NCI-H69 (cell line): ENCODE measurements at places on chromosomes 2 and 18.

DNA sequence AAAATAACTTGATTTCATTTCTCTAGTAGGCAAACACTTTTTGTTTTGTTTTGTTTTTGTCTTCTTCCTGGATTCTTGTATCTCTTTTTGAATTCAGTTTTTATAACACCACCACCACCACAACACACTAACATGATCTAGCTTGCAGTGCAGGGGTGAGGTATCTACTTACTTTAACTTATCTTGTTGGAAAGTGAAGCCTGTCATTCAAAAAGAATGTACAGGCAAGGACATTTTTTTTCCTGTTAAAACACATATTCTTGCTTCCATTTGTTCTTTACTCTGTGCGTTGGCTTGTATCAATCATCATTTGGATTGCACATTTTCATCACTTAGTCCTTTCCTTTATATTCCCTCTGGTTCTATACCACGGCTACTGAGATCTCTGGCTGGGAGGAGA, 824.2 kb downstream of the PLCL1 start:
- DNase-seq = no peak

DNA sequence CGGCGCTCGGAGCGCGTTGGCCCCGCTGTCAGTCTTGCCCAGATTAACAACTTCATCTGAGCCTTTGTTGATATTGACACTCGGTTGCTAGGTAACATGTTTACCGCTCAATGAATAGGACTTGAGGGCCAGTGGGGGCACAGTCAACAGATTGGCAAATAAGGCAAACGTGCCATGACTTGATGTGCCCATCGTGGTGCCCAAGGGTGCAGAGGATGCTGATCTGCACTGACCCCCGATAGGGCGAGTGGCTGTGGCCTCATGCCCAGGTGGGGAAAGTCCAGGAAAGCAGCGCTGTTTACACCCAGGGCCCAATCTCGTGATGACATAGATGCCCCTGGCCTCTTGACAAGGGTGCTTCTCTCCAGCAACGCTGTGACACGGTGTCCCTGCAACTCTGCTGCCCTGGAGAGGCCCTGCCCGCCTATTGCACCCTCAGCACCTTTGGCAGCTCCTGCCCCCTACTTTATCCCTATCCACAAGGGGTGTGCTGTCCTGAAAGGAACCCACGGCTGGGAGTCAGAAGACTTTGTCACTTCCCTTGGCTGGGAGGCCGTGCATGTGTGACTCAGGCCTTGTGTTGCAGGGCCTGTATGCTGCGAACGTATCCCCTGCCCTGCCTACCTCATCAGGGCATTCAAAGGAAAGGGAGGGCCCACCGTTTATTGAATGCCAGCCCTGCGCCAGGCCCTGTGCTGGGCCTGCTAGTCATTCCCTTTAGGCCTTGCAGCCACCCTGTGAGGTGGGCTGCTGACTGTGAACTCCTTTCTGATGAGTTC, 158.0 kb downstream of the INHBB start:
- DNase-seq = no peak

- peak; percentile 23 for DNase-seq
These were observed 54.6 kb downstream of the ANKRD44 start for GRCh38 chr2:197256021-197256420.

GRCh38 chr18:63368611-63369010, 1.6 kb upstream of the KDSR start:
- no peak for DNase-seq

- DNase-seq = peak; percentile 64
These were observed 437.4 kb upstream of the SALL3 start for GRCh38 chr18:78542204-78542603.

- peak; percentile 28 for DNase-seq
These were observed 245.6 kb upstream of the RASGRP3 start for GRCh38 chr2:33230842-33231241.

DNA sequence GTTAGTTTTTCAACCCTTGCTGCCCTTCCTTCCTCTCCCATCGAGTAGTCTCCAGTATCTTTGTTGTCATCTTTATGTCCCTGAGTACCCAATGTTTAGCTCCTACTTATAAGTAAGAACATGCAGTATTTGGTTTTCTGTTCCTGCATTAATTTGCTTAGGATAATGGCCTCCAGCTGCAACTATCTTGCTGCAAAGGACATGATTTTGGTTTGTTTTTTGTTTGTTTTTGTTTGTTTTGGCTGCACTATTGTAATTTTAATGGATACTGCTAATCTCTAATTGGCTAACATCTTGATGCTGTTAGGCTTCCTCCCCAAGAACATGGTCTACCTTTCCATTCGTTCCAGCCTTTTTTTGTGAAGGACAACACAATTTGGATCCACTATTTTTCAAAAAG, 31.2 kb upstream of the HNRNPLL start:
- no peak for DNase-seq

DNA sequence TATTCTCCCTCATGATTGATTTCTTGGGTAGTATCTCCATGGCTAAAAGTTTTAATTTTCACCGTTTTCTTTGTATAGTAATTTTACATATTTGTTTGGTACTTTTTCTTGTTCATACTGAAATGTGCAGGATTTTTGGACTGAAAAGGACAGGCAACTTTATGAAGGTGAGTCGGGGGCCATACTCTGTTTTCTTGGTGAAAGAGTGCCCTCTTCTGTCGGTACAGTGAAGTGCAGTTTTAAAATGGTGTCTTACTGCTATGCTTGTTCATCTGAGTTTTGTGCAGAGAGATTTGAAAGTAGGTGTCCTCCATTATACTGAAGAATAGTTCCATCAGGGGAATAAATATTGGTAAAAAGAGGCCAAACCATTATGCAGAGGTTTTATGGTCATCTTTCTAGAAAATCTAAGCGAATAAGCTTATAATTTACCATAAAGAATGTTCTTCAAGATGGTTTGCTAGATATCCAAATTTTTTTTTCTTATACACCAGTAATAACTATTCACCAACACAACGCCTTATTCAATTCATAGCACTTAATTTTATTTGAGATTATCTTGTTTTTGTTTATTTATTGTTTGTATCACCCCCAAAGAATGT, 8.7 kb upstream of the SERPINB13 start:
- peak; percentile 82 for DNase-seq

GRCh38 chr2:230410861-230411569, 5.0 kb upstream of the SP100 start:
- DNase-seq = no peak

DNA sequence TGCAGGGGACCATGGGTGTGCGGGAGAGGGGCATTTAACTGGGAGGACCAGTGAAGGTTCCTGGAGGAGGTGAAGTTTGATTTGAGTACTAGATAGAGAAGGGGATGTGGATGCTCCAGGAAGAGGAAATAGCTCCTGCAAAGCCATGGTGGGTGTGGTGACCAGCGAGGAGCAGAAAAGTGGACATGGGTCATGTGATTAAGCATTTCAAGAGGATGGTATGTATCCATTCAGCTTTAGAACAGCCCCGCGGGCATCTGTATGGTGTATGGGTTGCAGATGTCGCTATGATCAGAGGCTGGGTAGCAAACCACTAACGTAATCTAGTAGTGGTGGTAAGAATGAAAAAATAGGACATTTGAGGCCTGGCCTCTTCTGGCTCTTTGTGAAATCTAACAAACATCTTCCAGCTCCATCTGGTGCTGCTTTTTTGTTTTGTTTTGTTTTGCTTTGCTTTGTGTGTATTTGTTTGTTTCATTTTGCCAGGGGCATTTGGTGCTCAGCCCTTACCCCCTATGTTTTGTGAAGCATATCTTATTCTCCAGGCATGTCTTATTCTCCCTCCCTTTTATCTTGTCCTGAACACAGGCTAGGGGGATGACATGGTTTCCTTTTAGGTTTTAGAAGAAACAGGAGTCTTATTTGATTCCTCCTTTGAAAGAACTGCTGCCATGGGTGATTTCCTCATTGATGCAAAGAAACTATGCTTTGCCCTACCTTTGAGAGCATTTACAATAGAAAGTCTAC, 226.1 kb downstream of the LRRTM1 start:
- DNase-seq = no peak

DNA sequence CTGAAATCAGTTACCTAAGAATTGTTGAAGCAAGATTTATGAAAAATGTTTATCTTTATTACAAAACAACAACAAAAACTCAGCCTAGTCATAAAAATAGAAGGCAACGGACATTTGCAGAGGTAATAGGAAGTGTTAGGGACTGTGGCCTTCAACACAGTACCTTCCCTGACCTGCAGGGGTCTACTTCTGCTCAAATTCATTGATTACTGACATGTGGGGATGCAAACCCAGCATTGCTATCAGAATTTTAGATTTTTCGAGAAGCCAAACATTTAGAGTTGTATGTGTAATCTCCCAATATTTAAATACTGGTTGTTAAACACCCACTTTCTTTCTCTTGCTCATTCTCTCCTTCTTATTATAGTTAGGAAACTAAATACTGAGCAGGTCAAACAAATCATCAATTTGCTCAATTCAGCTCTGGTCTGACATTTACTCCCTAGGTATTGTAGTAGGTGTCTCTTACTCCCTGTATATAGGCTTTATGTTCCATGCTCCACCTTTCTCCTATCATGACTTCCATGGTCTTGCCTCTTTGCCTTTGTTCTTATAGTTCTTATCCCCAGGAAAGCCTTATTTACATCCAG, 198.5 kb downstream of the UBE2E3 start:
- peak; percentile 20 for DNase-seq

- DNase-seq = no peak
These were observed 202.7 kb upstream of the CCDC68 start for GRCh38 chr18:55161916-55162315.

DNA sequence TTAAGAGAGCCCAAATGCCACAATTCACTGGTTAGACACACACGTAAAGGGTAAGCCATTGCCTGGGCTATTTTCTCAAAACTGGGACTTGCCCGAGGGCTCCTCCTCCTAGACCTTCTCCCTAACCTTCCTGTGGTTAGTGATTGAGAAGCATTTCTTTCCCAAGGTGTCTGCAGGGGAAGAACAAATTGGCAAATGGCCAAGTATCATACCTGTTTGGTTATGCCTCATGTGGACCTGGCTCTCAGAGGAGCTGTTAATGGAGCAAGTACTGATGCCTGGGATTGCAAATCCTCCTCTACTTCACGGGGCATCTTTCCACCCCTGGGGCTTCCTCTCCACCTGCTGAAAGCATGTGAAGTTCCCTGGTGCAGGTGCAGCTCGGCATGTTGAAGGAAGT, 187.5 kb upstream of the CYRIA start:
- DNase-seq = peak; percentile 13

DNA sequence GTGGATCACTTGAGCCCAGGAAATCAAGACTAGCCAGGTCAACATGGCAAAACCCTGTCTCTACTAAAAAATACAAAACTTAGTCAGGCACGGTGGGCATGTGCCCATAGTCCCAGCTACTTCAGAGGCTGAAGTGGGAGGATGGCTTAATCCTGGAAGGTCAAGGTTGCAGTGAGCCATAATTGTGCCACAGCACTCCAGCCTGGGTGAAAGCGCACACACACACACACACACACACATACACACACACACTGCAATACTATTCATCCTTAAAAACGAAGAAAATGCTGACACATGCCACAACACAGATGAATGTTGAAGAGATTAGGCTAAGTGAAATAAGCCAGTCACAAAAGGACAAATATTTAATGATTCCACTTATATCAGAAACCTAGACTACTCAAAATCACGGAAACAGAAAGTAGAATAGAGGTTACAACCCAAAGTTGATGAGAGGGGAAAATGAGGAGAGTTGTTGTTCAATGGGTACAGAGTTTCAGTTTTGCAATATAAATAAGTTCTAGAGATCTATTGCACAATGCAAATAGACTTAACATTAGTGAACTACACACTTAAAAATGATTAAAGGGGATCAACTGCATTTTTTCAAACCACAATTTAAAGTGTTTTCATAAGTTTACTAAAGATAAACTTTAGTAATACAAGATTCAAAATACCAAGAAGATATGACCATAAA, 114.5 kb downstream of the USP34 start:
- DNase-seq = no peak

GRCh38 chr2:27810455-27810854, 38.9 kb downstream of the MRPL33 start:
- DNase-seq = no peak

DNA sequence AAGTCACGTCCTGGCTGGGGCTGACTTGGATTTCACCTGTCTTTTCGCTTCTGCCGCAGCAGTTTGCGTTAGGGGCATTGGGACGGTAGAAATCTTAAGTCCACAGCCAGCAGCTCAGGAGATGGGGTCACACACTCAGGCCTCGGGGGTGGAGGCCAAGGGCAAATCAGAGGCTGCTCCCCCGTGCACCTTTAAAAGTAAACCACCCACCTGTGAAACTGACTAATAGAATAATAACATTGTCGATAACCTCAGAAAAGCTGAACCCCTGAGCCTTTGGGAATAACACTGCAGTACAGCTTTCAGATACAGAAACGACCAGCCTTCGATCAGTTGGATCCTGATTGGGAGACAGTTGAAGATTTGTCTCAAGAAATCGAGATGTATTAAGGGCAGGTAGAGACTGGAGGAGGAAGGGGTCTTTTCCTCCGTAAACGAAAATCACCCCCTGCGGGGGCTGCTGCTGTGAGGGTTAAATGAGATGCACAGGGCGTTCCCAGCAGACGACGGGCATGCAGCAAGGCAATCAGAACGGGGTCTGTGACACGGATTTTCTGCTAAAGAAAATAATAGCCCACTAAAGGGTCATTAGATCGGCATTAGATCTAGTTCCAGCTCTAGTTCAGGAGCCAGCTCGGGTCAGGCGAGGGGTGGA, 16.4 kb upstream of the NFATC1 start:
- DNase-seq = no peak

DNA sequence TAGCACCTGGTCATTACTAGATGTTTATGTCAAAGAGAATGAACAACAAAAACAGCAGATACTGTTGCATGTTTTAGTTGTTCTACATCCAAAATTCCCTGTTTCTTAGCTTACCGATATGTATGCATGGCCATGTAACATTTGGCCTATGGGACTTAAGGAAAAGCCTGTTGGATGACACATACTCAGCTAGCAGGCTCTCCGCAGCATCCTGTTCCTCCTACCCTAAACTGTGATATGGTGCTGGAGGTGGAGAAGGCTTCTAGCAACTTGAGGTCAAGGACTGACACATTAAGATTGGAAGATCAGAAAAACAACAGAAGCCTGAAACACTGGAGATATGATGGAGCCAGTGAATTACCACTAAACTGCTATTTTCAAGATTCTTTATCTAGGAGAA, 537.8 kb downstream of the LRRTM4 start:
- no peak for DNase-seq

- peak; percentile 41 for DNase-seq
These were observed 75.3 kb downstream of the SDC1 start for GRCh38 chr2:20149703-20150030.

DNA sequence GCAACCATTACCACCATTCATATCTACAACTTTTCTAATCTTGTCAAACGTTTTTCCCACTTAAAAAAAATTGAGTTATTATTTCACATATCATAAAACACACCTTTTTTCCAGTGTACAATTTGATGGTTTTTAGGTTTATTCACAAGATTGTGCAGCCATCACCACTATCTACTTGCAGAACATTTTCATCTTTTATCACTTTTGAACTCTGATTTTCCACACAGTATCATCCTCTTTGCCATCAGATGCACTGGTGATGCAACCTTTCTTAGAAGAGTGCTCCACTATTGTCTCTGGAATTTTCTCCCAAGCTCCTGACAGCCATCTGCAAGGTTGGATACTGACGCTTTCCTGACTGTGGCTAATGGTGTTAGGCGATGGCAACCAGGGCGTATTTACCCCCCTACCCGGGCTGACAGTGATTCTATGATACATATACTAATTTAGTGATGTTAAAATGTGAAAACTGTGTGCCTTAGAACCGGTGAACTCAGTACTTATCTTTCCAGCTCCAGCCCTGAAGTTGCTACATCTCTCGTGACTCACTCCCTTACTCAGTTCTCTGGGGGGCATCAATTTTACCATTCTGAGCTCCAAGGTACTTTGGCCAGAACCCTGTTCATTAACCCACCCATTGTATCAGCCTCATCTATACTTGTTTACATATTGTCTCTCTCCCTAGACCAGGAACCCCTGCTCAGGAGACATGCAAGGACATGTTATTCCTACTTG, 105.4 kb upstream of the SPRED2 start:
- no peak for DNase-seq
